Naive thymus-derived CD4-positive, alpha-beta T cell (primary cell): ENCODE measurements at places on chromosomes 13 and 19. TPM values are rescaled to one million over a fixed set of nuclear protein-coding genes. Genes with fewer than 3 reads are reported as not detected.

The C13orf46 gene
- total RNA-seq = 27.0 TPM

The STARD13 gene
- total RNA-seq = 1.1 TPM

The ZNF418 gene
- total RNA-seq = 7.6 TPM

The KIR3DL2 gene
- 0.79 and 0.94 TPM in 2 replicates for total RNA-seq

DNA sequence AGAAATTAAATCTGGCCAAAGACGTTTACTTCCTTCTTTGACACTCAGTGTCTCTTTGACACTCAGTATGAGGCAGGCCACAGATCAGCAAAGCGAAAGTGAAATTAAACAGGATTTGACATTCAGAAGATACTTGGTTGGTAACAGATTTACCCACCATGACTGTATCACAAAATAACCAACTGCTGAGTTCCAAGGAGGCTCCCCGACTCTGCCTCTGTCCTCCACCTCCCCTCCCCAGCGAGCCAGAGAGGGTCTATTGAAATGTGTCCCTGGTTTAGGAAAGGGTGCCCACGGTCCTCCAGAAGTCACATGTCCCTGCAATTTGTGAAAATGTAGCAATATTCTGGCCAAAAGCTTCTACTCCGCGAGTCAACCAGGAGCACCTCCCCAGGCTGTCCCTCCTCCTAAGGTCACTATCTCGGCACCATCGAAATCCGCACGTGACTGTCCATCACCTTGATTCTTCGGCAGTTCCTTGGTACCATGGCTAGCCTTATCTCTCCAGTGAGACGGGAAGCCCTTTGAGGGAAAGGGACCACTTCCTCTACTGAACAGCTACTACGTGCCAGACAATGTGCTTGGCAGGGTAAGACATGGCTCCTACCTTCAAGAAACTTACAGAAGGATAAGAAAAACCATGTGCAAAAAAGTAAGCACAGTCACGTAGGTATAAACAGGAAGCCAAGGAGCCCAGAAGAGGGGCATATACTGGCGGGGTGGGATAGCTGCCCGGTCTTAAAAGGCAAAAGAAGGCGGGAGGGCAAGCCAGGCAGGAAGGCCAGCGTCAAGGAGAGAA is 1.5 kb downstream of the N4BP2L1 start:
- peaks cover 20% of the 10 kb centered on the region for H3K4me1 ChIP-seq
- H3K27me3 ChIP-seq = no peaks in the 10 kb centered on the region
- DNase-seq = peak; percentile 55
- H3K4me3 ChIP-seq = peak overlapping the region; percentile 64
- peaks cover 11% of the 10 kb centered on the region for H3K36me3 ChIP-seq

DNA sequence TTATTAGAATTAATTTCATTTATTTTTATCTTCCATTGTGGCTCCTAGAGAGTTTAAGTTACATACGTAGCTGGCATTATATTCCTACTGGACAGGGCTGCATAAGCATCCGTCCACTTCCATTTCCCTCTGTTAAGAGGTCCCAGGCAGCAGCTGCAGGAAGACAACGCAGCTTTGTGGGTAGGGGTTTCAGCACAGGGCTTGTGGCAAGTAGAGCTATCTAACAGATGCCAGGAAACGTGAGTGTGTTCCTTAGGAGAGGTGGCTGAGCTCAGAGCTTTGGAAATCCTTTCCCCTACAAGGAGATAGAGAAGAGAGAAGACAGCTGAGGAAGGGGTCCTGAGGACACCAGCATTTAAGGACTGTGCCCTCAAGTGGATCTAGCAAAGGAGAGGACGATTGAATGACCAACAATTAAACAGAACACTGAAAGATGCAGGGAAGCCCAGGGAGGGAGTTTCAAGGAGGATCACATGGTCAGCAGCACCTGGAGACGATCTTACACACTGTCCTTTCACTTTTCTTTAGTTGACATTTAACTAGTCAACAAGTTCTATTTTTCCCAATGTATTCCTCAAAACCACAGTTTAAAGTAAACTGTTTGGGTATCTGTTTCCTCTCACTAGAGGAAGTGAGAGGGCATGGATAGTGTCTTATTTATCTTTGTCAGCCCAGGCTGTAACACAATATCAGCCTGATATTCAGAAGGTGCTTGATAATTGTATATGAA is 2.3 kb upstream of the N4BP2L1 start:
- no peaks in the 10 kb centered on the region for H3K27me3 ChIP-seq
- H3K4me1 ChIP-seq = peaks cover 16% of the 10 kb centered on the region
- H3K36me3 ChIP-seq = no peaks in the 10 kb centered on the region
- H3K4me3 ChIP-seq = no peak overlapping the region
- H3K27ac ChIP-seq = no peak overlapping the region

DNA sequence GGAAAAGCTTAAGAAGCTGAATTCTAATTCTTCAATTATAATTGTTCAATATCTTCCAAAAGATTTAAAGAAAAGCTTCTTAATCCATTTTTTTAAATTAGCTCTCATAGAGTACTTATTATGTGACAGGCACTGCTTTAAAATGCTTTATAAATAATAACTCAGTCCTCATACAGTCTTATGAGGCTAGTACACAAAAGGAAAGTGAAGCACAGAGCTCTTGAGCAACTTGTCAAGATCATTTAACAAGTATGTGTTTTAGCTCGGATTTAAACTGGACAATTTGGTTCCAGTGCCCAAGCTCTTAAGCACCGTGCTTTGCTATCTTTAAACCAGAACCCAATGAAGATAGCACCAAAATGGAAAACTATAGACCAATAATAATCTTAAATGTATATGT is 106.1 kb downstream of the DHRS12 start:
- no peaks in the 10 kb centered on the region for H3K27me3 ChIP-seq
- no peak for DNase-seq
- H3K36me3 ChIP-seq = no peaks in the 10 kb centered on the region
- H3K4me3 ChIP-seq = no peak overlapping the region

GRCh38 chr19:33394006-33394722 is 20.7 kb downstream of the CEBPG start:
- DNase-seq = no peak
- no peak overlapping the region for H3K4me3 ChIP-seq
- no peak overlapping the region for H3K27ac ChIP-seq
- no peaks in the 10 kb centered on the region for H3K4me1 ChIP-seq

- no peaks in the 10 kb centered on the region for H3K36me3 ChIP-seq
- H3K4me1 ChIP-seq = peaks cover 6% of the 10 kb centered on the region
- no peak overlapping the region for H3K4me3 ChIP-seq
- no peak overlapping the region for H3K27ac ChIP-seq
Observed at GRCh38 chr13:33286128-33286527, 573 bp upstream of the STARD13 start.

DNA sequence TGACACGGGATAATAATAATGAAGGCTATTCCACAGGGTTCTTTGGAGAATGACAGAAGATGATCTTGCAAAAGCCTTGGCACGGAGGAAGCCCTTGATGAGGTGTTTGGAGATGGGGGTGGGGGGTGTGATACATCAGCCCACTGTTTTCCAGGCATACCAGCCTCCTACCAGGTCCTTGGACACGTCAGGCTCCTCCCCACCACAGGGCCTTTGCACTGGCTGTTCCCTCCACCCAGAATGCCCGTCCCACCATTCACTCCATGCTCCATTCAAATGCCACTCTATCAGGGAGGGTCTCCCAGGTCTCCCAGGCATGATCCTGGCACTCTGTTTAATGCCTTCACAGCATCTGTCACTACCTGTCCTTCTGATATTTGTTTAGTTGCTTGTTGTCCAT is 2.7 kb downstream of the WIZ start:
- no peak for DNase-seq
- H3K27me3 ChIP-seq = no peaks in the 10 kb centered on the region
- no peak overlapping the region for H3K4me3 ChIP-seq
- no peak overlapping the region for H3K27ac ChIP-seq

DNA sequence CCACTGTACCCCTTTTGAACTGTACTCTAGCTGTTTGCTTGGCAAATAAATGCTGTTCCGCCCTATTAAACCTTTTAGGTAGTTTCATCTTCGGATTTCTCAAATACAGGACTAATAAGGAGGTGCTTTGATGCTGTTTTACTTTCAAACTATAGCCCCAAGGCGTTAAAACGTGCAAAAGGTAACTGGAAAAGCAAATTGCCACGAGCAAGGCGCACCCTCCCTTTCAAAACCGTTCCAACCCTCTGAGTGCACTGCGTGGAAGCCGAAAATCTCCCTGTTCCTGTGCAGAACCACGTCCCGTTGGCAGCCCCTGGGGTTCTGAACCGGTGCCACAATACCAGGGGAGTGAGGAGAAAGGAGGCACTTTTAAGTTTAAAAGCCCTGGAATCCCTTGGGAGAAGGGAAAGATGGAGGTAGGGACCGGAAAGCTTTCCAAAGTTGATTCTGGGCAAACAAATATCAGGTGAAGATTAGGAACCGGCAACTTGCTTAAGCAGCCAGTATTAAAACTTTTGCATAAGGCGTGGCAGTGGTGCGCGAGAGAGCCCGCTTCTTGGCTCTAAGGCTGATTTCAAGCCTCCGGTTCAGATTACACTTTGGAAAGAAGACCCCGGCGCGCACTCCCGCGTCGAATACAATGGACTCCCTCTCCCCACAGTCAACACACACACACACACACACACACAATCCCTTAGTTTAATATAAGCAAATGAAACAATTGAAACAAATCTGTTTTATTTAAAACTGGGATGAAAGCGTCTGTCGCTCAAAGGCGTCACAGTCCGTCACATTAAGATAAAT is 9.5 kb downstream of the POU4F1 start:
- no peaks in the 10 kb centered on the region for H3K36me3 ChIP-seq
- H3K27ac ChIP-seq = no peak overlapping the region
- H3K4me3 ChIP-seq = no peak overlapping the region
- DNase-seq = no peak
- H3K4me1 ChIP-seq = no peaks in the 10 kb centered on the region
